ENCODE measurements at places on chromosomes 16 and 17. TPM values are rescaled to one million over a fixed set of nuclear protein-coding genes. Genes with fewer than 3 reads are reported as not detected.

Gene TBC1D26
- 0.39 TPM for total RNA-seq

Gene DPEP3
- not detected for total RNA-seq

Gene TLK2
- 54.7 TPM for total RNA-seq

Gene ATAD5
- 17.4 TPM for total RNA-seq

DNA sequence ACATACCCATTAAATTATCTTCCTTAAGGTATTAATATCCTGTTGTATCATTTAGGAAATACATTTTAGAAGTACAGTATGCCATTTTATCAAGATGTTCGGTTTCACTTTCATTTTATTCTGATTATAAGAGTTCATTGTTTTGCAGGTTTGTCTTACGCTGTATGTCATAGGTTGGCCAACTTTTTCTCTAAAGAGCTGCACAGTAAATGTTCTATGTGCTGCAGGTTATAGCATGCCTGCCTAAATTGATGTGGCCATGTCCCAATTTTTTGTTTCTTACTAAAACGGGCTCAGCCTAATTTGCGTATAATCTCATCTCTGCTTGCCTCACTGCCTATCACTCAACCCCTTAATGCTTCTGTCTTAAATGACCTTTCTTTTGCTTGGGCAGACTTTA, 126.4 kb downstream of the USP22 start:
- DNase-seq: no peak

DNA sequence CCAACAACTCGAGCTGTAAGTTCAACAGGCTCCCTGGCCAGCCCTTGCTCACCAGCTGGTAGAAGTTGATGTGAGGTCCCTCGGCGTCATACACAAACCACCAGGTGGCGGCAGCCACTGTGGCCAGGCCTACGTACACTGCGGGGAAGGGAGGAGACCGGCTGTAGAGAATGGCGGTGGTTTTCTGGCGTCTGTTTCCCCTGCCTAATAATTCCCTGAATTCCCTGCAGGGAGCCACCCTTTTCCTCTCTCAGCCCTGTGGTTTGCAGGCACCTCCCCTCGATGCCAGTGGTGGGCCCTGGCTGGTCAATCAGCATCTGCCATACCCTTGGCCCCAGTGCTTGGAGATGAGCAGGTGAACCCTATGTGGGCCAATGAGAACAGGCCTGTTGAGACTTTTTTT, 18.9 kb upstream of the P2RX1 start:
- DNase-seq: peak; percentile 84

- no peak for DNase-seq
Observed at GRCh38 chr16:20865420-20866131, 34.6 kb downstream of the DCUN1D3 start.

- DNase-seq: no peak
Observed at GRCh38 chr17:28846231-28846630, 3.6 kb upstream of the FAM222B start.

GRCh38 chr16:3937066-3937875, 56.8 kb upstream of the CREBBP start:
- DNase-seq: no peak

GRCh38 chr16:58389724-58390123, 2.5 kb upstream of the GINS3 start:
- no peak for DNase-seq

DNA sequence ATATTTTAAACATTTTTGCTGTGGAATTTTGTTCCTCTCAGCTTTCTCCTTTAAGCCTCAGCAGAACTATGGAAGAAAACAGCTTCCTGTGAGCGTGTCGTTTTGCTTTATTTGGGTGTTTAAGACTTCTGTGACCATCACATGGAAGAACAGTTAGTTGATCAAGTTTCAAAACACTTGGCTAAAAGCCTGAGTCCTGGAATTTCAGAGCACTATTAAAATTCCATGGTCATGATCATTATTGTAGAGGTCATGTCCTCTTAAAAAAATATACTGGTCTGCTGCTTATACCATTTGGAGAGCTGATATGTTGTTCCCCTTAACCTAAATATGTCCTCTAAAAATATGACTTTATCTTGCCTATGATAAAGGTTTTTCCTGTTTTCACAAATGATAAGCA, 12.6 kb upstream of the CDR2 start:
- DNase-seq: peak; percentile 20

GRCh38 chr16:4639899-4640509, 15.4 kb downstream of the MGRN1 start:
- no peak for DNase-seq

- DNase-seq: peak; percentile 88
Observed at GRCh38 chr16:69482410-69482991, 58.1 kb downstream of the CYB5B start.

DNA sequence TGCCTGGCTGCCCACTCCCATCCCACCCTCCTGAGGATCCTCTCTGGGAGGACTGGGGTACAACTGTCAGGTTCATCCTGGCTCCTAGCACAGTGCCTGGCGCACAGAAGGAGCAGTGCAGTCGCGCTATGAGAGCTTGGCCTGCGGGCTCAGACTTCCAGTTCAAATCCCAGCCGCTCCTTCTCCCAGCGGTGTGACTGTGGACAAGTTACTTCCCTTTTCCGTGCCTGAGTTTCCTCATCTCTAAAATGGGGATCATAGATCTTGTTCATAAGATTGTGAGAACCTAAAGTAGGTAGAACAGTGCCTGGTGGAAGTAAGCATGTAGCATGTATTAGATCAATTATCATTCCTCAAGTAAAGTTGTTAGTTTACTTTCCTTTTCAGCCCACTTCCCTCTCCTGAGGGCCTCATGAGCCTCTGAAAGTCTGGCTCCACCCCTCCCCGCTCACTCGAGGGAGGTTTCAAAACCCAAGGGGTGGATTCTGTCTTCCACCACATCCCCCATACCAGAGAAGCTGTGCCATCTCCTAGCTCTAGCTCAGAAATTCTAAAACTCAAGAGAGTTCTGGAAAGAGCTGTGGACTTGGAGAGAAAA, 19.9 kb upstream of the COL1A1 start:
- DNase-seq: no peak

DNA sequence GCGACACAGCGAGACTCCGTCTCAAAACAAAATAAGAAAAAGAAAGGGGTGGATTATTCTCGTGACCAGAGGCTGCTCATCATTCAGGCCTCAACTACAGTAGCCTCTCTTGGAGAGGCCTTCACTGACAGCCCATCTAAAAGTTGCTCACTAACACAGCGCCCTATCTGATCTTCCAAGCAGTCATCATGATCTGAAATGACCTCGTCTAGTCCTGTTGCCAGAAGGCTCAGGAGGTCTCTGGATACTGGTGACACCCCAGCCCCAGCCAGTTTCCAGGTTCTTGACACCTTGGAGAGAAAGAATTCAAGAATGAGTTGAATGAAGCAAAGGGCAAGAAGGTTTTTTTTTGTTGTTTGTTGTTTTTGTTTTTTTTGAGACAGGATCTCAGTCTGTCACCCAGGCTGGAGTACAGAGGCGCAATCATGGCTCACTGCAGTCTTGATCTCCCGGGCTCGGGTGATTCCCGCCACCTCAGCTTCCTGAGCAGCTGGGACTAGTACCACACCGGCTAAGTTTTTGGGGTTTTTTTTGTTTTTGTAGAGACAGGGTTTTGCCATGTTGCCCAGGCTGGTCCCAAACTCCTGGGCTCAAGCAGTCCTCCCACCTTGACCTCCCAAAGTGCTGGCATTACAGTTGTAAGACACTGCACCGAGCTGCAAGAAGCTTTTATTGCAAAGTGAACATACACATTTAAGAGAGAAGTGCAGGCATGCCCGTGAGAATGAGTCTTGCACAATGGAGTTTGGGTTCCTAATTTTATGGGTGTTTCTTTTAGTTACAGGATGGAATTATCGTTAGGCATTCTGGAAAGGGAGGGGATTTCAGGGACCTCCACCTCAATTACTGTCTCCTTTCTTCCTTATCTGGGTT, 2.7 kb upstream of the ZC3H7A start:
- no peak for DNase-seq

GRCh38 chr16:58478427-58478826, 21.5 kb upstream of the NDRG4 start:
- no peak for DNase-seq

GRCh38 chr17:28293994-28294393, 25.0 kb upstream of the TMEM97 start:
- no peak for DNase-seq

DNA sequence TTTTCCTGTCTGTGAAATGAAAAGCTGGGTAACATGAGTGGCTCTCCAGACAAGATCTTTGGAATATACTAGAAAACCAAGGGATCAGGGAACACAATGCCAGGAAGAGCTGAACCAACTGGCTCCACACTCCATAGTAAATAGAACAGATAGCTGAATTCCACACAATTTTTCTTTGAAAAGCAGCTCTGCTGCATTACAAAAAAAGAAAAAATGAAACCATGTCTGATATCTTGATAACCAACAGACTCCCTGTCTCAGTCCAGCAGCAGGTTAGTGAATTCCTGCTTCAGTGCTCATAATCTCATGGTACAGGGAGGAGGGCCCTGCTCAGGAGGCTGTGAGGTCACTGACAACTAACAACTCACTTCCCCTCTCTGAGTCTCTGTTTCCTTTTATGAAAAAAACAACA, 97.1 kb downstream of the CDH11 start:
- no peak for DNase-seq

DNA sequence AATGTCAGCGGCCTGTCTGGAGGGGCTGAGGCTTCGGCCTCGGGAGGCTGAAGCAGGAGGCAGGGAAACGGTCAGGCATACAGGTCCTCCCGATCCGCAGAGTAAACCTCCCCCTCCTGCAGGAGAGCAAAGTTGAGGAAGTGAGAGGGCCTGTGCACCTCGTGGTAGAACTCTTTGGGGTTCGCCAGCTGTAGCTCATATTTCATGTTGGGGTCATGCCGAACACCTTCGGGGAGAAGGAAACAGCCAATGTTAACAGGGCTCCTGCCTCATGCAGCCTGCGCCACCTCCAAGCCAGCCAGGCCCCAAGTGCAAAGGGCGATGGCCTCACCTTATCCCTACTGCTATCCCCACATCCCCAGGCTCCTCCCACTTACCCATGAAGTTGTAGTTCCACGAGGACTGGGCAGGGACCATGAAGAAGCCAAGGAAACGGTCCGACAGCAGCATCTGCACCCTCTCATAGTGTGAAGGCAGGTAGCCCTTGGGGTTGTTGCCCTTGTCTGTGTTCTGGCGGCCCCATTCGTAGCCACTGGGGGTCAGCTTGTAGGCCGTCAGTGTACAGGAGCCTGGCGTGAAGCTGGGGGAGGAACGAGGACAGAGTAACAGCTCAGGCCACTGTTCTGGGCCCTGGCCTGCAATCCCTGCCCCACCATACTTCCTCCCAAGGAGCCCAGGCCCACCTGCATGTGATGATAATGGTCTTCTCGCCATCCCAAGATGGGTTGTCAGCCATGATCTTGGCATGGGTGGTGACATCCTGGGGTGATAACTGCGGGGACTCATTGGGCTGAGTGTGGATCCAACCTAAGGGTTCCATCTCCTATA, 1.3 kb upstream of the RILP start:
- DNase-seq: no peak

DNA sequence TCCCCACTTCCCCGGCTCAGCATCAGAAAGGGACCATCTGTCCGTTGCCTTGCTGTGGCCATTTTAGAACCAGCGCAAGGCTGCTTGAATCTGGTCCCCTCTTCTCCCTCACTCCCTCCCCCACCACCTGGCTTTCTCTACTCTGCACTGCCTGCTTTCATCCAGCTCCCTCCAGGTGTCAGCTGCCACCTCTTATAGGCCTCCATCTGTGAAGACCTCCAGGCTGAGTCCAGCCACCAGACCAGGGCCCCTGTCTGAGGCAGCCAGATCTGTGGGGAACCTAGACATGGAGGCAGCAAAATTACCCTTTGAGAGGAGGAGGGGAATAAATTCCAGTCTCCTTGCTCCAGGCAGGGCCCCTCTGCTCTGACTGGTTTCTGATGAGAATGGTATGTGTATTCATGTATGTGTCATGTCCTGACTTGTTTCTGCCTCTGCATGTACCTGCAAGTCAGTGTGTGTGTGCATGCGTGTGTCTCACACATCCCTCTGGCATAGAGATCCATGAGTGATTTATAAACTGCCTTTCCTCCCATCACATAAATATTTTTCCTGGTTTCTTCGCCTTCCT, 21.1 kb downstream of the MINK1 start:
- DNase-seq: no peak

DNA sequence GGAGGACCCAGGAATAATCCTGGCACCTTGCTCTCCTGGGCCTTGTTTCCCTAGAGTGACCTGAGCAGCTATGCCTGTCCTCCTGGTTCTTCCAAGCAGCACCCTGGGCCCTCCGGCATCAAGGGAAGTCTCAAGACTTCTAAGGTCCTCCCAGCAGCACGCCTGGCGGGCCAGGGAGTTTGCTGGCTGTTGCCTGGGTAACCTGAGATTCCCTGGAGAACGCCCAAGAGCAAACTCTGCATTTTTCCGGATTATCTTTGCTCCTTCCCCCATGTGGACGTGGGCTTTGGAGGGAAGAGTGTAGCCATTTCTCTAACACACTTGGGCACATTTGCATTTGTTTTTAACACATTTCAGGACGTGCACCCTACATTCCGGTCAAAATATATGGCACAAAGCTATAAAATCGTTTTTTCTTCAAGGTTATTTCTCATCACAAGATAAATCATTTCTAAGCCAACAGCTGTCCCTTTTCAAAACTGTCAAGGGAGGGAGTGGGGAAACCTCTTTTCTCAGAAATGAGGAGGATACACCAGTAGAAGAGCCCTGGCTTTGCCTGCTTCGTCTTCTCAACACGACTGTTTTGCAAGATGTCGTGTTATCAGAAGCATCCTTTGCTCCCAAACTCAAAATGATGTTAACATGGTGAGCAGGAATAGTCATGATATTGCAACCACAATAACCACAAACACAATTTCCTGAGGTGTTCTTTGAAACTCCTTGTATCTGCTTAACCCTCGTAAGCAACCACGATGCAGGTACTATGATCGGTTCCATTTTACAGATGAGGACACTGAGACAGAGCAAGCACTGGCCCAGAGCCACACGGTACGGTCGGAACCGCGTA, 116.5 kb downstream of the ADCY9 start:
- DNase-seq: peak; percentile 95

DNA sequence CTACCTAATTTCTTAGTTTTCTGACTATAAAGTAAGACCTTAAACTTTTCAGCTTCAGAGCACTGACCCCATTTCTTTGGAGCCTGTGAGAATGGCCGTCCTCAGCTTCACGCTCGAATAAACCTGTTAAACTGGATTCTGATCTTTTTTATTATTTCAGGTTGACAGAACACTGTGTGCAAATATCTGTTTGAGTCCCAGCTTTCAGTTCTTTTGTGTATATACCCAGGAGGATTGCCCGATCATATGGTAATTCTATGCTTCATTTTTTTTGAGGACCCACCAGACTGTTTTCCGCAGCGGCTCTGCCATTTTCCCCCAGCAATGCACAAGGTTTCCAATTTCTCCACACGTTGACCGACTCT, 19.8 kb upstream of the KCNH6 start:
- DNase-seq: no peak

DNA sequence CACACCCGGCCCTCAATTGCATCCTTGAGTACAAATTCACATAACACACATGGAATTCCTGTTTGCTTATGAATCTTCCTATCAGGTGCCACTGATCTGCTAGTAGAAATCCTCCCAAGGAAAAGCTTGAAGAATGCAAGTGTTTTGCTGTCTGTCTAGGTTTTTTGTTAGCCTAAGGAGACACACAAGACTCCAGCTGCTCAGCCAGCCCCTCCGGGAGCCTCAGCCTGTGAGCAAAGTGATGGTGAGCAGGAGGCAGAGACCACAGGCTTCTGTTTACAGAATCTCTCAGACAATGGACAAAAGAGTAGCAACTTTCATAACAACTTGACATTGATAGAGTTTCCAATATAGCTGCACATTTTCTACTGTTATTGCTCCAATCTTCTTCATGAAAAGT, 18.4 kb upstream of the PRKCA start:
- no peak for DNase-seq

GRCh38 chr16:50684823-50685461, 3.8 kb upstream of the SNX20 start:
- no peak for DNase-seq
